Thymus (tissue), 14 donors: ENCODE measurements at places on chromosomes 7 and 10.
A peak's percentile ranks its signal among the peaks of the same experiment; 100 is the strongest.

DNA sequence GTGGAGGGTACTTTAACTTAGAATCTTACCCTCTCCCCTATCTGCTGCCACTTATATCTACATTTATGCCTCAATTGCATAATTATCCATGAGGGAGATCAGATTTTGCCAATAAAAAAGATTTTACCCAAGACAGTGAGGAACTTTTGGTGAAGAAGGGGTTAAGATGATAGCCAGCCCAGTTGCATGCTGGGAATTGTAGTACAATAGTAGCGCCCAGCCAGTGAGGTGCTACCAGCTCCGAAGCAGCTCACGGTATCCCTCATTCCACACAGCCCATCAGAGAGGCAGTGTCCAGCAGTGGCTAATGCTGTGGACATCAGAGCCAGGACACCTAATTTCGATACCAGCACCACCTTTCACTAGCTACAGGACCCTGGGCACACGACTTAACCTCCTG, 5.9 kb upstream of the LGI1 start:
- peak; percentile 20 for DNase-seq

DNA sequence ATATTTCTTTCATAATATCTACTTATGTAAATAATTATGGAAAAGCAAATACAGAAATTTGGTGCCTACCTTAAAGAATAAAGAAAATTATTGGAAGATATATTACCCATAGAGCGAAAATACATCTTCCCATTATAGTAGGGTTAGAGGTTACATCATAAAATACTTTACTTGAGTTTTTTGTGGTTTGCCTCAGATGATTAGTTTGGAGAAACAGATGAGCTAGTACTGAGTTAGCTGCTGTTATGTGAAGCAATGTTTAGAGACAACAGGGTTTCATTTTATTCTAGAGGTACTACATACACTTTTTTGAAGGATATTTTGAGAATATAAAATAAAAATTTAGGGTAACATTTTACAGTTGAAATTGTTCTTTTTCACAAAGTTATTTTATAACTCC, 2.9 kb upstream of the MLLT10 start:
- DNase-seq = no peak

DNA sequence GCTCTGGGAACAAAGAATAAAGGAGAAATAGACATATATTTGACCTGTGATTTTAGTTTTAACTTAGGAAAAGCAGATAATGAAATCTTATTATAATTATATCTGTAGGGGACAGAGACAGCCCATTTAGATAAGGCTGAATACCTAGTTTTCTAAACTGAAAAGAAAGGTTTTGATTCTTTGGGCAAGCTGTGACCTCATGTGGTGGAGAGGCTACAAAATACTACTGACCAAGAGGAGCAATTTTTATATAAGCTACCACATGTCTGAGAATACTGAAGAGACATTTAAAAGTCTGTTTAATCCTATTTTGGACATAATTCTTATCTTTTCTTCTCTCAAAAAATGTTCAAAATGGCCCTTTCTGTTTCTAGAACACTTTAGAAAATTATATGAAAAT, 271.0 kb downstream of the MTERF1 start:
- DNase-seq = no peak

GRCh38 chr10:81564143-81564542, 310.9 kb upstream of the NRG3 start:
- DNase-seq = no peak

DNA sequence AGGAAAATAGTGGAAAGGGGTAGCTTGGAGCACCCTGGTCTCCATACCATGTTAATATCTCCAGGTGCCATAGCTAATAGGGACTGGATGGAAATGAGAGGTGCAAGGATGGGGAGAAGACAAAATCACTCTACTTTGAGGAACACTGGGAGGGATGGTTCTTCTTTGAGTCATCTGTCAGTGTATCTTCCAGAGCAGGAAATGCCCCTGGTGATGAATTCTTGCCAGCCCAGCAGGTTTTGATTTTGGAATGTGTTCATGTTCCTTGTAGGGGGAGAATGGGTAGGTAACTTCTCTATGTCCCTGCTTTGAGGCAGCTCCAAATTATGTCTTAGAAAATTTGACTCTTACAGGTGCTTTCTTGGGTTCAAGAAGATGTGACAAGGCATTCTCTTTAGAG, 177.0 kb upstream of the GLI3 start:
- no peak for DNase-seq

DNA sequence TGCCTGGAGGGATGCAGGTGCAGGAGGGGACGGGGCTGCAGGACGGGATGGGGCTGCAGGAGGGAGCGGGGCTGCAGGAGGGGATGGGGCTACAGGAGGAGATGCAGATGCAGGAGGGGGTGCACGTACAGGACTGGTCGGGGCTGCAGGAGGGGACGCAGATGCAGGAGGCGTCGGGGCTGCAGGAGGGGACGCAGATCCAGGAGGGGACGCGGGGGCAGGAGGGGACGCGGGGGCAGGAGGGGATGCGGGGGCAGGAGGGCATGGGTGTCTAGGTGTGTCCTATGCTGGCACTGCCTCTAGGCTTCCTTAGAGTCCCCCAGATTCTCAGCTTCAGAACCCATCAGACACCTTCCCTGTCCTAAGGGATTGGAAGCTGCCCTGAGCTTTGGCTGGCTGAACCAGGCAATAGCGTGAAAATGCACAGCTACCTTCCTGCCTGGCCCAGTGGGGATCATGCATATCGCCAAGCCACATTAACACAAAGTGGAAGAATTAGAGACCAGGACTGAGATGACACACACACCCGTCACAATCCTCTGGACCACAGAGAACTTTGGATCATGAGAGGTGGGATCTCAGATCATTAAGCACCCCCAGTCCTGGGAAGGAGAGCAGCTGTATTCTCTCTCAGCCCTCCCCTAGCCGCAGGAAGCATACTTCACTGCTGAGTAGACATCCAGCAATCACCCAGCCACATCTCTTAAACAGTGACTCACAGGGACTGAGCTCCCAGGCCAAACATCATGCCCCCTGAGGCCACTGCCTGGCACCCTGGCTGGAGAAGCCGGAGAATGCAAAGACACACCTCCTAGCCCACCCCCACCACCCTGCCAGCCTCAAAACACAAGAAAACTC, 67.3 kb downstream of the VWA2 start:
- no peak for DNase-seq

DNA sequence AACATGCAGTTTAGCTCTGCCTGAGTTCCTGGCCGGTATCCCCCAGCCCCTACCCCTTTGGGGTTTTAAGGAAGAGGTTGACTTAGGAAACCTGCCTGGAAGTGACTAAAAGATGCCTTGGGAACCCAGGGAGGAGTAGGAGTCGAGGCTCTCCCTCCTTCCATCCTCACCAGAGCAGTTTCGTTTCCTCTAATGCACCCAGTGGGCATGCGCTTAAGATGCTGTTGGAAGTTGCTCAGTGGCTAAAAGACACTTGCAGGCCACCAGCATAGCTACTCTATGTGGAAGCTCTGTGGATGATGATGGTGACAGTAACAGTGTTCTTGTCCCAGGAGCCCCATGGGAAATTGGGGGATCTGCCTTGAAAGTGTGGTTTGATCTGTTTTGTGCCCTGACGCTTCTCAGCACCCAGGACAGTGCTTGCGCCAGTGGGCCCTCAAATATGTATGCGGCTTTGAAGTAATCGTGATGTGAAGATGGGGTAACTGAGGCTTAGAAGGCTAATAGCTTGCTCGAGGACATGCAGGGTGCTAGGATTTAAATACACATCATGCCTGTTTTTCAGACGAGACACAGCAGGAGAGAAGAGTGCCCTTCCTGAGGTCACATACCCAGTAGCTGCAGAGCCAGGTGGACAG, 32.0 kb downstream of the TBATA start:
- DNase-seq = no peak

- DNase-seq = no peak
These were observed 42.7 kb downstream of the PLAU start for GRCh38 chr10:73953665-73954064.

DNA sequence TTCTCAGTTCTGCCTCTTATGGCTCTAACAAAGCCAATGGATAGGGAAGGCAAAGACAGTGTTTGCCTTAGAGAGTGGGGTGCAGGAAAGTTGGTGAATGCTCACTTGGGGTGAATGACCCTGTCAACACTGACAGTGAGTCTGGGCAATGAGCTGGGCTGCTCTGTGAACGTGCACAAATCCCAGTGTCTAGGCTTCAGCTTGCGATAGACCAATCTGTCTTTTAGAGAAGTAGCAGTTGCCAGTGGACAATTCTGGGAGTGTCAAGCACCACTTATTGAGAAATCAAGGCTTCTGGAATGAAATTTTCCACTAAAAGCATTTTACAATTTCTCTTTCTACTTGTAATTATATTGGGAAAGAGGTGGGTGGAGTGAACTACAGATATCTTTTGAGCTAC, 141.4 kb downstream of the HERPUD2 start:
- DNase-seq = no peak

- no peak for DNase-seq
These were observed 3.6 kb upstream of the RARRES2 start for GRCh38 chr7:150345012-150345411.

DNA sequence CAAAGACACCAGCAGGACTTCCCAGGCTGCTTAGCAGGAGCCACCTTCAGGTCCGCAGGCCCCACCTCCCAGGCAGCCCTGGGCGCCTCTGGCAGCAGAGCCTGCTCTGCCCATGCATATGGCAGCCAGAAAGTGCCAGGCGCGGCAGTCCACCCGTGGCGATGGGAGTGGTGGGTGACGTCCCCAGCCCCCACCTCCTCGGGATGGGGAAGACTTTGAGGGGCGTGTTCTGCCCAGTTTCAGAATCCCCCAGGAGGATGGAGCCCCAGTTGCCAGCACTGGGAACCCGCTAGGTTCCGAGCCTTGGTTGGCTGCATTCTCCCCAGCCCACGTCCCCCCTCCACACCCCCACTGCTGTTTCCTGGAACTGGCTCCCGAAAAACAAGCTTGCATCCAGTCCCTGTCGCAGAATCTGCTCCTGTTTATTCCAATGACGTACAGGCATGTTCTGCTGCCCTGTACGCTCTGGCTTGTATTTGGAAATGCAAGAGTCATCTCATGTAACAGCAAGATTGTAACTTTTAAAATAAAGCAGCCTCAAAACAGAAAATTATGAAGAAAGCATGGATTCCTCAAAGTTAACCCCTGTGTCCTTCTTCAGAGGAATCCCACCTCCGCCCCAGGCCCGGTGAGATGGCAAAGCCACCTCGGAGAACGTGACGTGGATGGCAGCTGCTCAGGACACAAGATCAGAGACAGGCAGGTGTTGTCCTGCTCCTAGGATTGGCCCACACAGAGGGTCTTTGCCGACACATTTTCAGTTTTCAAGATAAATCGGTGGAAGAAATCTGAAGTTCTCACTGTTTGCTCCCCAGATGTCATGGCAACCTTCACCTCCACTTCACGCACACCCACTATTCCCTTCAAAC, 87.8 kb upstream of the PPP2R2D start:
- no peak for DNase-seq

DNA sequence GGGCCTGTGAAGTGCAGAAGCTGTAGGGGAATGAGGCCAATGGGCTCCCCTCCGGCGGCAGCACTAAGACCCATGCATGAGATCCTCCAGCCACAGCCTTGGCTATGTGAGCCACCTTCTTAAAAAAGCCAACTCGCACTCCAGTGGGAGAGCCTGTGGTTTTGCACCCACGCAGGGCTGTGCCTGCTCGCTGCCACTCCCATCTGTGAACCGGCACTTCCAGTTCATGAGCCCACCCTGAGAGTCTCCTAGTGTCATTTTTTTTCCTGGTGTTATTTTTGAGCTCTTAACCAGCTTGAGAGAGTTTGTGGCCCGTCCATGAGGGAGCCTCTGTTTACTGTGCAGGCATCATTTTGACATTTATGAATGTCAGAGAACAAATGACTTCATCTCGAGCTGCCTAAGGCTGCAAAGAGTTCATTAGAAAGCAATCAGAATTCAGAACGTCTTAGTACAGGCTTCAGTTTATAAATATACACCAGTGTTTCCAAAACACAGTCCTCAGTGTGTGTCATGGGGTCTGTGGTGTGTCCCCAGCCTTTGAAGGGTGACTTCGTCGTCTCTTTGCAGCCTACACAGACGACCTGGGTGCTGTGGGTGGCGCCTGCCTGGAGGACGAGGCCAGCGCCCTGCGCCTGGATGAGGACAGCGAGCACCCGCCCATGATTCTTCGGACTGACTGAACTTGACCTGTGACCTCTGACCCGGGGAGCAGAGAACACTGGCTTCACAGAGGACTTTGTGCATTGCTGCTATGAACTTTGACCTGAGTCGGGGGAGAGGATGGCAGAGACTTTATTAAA, 40.4 kb downstream of the WIPI2 start:
- no peak for DNase-seq

DNA sequence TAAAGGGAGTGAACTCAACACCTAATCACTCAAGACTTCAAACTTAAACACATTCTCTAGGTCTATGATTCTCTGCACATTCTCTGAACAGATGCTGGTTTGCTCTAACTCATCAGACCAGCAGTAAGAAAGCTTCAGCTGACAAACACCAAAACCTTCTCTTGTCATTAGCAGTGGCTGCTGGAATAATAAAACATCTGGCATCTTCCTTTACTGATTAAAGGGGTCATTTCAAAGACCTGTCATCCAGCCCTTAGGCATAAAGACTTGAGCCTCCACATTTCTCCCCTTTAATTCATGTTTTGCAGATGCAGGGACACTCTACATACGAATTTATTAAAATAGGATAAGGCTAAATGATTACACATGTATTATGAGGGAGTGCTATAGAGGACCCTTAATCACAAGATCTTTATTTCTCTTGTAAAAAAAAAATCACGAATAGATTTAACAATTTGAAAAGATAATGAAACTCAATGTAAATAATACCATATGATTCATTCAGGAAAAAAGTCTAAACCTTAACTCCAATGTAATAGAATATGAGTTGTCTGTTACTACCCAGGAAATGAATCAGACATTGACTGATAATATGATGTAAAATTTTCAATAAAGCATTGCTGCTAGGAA, 152.4 kb upstream of the GNAI1 start:
- DNase-seq = no peak

GRCh38 chr10:96345222-96345621, 13.6 kb downstream of the OPALIN start:
- no peak for DNase-seq

DNA sequence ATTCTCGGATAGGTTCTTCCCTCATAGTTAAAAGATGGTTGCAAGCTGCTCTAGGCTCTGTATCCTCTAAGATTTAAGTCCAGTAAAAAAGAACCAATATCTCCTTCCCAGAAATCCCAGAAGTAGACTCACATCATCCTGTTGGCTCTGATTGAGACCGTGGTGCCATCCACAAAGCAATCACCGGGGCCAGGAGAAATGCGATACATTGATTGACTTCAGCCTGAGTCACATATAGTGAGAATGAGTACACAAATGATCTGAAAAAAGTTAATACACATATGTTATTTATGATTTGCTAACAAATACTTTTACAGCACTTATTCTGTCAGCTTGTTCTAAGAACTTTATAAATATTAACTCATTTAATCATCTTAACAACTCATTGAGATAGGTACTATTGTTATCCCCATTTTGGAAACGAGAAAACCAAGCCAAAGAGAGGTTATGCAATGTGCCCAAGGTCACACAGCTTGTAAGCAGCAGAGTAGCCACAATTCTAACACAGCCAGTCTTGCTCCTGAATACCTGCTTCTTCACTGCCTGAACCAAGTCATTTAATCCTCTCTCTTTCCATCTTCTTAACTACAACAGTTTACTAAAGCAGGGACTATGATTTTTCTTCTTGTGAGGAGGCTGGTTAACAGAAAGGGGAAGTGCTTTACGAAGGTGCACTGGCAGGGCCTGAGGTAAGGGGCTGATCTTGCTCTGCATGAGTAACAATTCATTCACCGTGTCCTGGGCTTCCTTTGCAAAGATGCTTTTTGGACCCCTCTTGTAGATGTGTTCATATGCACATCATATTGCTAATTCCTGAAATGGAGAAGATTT, 177.0 kb downstream of the REEP3 start:
- DNase-seq = no peak
